NCI-H2107 (cell line): ENCODE measurements at places on chromosomes 3 and 15.

GRCh38 chr3:31581660-31582059 lies 48.9 kb downstream of the STT3B start:
- DNase-seq: no peak

- no peak for DNase-seq
Observed at GRCh38 chr15:65033659-65034269, 4.3 kb upstream of the MTFMT start.

DNA sequence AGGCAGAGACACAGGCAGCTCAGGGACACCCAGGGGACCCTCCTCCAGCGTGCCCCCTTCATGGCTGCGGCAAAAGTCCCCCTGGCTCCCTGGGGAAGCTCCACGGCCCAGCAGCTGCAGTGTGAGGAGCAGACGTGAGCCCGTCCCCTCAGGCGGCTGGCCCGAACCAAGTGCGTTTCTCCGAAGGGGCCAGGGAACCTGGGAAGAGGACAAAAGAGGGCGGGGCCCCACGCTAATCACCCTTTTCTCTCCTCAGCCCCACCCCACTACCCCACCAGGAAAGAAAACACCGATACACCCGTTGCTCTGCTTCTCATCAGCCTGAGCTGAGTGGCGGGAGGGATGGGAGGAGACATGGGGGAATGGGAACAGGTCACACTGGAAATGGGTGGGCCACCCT lies at the start of gene MUC4:
TSS of gene MUC4 (minus strand) at position 174 of the 400 bp plus-strand sequence. CDS start at position 62, 112 bp downstream.
- no peak for DNase-seq

DNA sequence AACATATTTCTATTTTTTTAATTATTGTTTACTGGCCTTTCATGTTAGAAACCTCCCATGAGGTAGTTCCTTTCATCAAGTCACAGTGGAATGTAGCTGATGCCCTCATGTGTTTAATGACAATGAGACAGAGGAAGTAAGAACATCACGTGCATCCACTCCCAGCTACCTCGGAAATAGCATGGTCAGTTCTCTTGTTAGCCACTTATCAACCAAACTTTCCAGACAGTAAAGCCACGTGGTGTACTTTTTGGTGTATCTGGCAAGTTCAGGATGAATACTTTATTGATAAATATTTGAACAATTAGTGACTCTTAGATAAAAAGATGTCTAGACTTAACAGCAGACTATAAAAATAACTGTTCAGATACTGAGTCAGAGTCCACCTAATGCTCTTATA lies 781.7 kb downstream of the MECOM start:
- DNase-seq: no peak

- DNase-seq: no peak
Observed at GRCh38 chr3:11658180-11658579, 14.5 kb upstream of the VGLL4 start.
